ENCODE measurements at places on chromosomes 1 and 21.

DNA sequence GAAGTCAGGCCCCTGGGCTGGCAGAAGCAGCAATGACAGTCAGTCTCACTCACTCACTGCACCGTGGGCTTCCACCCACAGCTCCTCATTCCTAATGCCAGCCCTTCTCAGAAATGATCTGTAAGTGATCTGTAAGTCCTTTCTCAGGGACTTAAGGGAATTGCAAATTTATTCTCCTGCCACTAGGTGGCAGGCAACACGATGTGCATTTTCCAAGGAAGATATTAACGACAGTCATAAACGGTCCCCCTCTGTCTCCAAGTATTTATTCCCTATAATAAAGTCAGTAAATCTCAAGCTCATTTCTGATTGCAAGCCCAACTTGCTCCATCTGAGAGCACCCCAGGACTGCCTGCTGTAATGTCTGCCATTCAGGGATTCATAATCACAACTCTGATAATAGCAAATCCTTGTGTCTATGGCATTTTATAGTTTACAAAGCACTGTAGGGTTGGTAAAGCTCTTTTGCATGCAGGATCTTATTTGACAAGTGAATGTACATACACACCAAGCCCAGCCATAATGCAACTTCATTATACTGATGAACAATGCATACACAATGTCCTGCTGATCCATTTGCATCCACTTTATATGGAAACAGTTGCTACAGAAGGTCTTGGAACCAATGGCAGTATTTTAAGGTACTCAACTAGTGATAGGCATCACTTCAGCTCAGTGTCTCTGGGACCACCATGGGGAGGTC, 380.5 kb upstream of the CAMK1G start:
- peak; percentile 66 for DNase-seq

- no peak for DNase-seq
Measured at GRCh38 chr21:27713154-27714109, 746.5 kb upstream of the ADAMTS5 start.

DNA sequence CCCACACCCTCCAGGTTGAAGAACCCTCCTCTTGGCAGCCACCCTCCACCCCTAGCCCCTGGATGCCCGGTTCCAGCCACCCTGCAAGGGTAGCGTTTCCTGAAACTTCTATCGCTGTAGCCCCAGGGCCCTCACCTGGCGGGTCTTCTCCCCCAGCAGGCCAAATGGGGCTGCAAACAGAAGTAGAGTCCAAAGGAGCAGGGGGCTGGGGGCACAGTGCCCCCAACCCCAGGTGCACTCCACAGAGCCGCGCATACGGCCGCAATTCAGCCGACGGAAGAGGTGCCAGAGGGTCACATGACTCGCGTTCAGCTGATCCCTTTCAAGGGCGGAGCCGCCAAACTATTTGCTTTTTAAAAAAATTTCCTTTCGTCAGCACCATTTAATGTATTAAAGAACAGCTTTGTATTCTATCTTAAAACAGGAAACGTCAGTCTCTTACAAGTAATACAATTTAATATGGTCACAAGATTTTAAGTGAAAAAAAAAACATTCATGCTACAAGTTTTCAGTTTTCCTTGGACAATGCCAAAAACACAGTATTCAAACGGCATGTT, at the start of gene GLMP:
Gene GLMP (minus strand): TSS at position 289 of the 557 bp plus-strand sequence. CDS start 34 bp downstream, at position 255.
- peak; percentile 62 for DNase-seq

DNA sequence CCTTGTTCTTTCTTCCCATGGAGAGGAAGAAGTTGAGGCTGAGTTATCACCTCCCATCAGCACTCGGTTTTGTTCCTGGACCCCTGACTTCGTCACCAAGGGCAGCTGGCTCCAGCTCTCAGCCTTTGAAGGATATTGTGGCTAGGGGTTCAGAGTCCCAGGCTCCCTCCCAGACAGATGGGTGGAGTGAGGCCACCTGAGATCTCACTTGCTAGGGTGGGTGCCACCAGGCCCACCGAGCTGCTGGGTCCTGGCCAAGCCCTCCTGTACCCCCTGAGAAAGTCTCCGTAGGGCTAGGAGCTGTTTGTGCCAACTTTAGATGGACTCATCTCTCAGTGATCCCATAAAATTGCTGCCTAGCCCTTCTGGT, 6.9 kb downstream of the MX2 start:
- DNase-seq: no peak

GRCh38 chr21:26147535-26147934, 23.0 kb downstream of the APP start:
- DNase-seq: no peak

- DNase-seq: no peak
Measured at GRCh38 chr1:117568999-117569398, 36.8 kb upstream of the TENT5C start.

GRCh38 chr1:180954005-180954800, 41.5 kb downstream of the KIAA1614 start:
- DNase-seq: peak; percentile 54

GRCh38 chr1:238469146-238469631, 578.5 kb upstream of the ZP4 start:
- DNase-seq: peak; percentile 21

- no peak for DNase-seq
Measured at GRCh38 chr1:86229405-86229975, 72.9 kb upstream of the COL24A1 start.

DNA sequence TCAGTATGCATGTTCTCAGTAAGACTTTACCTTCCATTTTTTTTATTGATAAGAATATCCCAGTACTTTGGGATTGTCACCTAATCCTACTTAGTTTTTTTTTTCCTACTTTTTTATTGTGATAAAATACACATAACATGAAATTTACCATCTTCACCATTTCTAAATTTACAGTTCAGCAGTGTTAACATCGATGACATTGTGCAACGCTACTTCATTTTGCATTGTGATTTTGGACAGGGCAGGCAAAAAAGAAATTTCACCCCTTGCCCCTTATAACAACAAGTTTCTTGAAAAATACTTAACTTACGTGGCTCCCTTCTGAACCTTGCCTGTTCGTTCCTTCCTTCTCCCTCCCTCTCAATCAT, 92.4 kb downstream of the ATP1A1 start:
- no peak for DNase-seq

GRCh38 chr1:119714583-119714982, 2.8 kb downstream of the PHGDH start:
- peak; percentile 19 for DNase-seq

- no peak for DNase-seq
Measured at GRCh38 chr1:32757213-32757895, 54.8 kb upstream of the SYNC start.

GRCh38 chr1:178704833-178705232, 20.2 kb upstream of the RALGPS2 start:
- no peak for DNase-seq

DNA sequence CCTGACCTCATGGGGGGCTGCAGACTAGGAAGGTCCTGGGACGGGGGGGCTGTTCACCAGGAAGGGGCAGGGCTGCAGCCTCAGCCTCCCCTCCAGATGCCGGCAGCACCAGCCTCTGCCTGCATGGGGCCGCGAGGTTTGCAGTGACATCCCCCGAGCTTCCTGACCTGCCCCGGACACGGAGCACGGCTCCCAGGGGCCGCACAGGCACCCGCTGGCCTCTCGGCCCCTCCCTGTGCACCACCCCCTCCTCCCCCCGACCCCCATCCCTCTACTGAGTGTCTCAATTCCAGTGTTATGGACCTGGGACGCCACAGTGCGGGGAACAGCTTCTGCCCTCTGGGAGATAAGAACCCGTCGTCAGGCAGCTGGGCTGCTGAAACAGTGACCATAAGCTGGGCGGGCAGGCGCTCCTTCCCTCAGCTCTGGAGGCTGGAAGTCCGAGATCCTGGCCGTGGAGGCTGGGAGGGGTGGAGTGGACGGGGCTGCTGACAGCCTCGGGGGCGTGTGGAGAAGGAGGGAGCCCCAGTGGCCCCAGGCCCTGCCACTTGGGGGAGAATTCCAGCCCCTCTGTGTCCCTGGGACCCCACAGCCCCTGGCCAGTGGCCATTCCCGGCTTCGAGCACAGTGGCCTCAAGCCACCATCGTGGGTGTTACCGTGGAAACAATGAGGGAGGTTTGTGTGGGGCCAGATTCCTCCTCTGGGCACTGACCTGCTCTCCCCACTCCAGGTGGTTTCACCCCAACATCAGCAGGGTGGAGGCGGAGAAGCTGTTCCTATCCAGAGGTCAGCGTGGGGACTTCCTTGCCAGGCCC, 11.6 kb downstream of the RNF223 start:
- no peak for DNase-seq

DNA sequence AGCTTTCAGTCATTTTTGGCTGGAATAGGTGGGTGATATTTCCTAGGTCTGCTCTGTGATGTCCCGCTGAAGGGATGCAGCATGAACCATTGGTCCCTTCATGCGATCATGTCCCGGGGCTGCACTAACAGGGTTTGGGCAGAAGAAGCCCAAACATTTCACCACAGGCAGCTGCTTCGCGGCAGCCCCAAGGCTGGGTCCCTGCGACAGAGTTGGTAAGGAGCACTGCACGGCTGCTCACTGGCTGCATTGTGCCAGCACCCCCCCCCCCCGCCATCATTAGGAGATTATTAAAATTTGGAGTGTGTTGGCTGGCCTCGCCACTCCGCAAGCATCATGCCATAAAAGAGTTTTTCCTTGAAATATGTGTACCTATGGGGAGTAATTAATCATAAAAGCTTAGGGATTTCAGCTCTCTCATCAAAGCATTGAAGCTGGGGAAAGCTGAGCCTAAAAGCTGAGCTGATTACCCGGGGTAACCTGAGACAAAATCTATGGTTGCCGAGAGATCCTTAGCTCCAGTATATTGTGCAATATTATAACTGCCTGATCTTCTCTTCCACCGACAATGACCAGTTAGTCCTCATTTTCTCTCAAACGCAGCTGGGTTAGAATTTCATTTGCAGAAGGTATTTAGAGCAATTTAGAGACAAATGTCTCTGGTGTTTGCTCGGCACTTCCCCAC, 62.5 kb downstream of the PEX14 start:
- no peak for DNase-seq

DNA sequence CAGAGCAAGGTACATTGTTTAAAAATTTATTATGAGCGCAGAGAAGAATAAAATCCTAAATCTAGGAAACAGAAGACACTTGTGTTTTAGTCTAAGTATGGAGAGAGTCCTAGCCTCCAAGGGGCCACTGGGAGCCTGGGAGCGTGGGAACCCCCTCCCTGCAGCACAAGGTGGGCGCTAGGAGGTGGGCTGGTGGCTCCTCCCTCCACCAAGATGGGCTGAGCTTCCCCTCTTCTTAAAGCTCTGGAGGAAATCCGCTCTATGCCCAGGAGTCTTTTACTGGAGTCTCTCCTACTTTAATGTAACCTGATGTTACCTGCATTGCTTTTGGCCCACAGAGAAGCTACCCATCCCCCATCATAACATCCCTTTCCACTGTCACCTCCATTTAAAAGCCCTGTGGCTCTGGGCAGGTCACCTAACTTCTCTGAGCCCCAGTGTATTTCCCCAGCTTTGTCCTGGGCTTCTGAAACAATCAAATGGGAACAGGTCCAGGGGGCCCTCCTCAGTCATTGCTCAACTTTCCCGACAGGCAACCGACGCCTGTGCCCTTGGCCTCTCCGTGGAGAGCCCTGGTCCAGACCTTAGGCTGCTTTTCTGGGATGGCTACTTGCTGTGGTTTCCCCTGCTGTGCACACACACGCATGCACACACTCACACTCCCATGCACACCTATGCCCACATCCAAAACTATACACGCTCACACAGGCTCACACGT, 181.5 kb downstream of the NPHP4 start:
- DNase-seq: no peak

All from fibroblast of skin of right quadriceps (primary cell).